Lower leg skin (tissue), 4 donors: ENCODE measurements at places on chromosomes 5 and 9. TPM values are rescaled to one million over a fixed set of nuclear protein-coding genes. Genes with fewer than 3 reads are reported as not detected.

GRCh38 chr9:90552317-90552716, 90.3 kb downstream of the DIRAS2 start:
- no peak for DNase-seq

GRCh38 chr5:38642189-38642911, 85.9 kb upstream of the LIFR start:
- no peak for DNase-seq

DNA sequence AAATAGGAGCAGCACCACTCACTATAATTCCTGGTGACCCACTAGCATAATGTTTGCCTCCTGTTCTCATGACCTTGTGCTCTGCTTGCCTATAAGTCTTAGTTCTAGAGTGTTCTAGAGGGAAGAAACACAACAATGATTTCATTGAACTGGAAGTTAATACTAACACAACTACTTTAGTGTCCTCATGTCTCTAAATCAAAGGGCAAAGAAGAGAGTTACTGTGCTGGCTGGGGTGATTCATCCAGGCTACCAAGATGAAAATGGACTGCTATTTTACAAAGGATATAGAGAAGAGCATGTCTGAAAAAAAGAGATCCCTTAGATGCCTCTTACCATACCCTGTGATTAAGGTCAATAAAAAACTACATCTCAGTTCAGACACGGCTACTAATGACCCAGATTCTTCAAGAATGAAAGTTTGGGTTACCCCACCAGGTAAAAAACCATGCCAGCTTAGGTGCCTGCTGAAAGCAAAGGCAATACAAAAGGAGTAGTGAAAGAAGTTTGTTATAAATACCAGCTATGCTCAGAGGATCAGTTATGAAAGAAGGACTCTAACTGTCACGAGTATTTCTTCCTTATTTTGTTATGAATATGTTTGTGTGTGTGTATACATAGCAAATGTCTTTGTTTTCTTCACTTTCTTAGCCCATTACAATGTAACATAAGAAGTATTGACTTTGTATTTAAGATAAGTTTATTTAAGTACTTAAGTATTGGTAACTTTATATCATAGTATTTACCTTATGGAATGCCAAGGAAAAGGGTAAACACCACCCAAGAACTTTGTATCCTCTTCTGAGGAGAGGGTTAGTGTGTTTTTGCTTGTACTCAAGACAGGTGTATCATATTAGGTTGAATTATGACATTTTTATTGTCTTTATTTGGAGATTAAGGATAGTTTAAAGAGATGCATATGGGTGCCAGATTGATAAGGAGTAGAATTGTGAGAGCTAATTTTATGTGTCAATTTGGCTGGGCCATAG, 314.1 kb upstream of the PTGER4 start:
- DNase-seq = no peak

DNA sequence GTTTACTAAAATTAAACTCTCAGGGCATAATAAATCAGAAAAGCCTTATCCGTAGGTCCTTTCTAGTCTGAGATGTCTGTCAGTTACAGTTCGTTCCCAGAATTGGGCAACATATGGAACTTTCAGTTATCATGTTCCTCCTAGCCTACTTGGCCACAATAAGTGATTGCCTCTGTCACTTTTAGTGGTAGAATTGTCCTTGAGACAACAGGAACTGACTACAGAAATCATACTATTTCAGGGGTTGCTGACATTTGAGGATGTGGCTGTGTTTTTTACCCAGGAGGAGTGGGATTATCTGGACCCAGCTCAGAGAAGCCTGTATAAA, 956 bp downstream of the ZNF189 start:
- no peak for DNase-seq

DNA sequence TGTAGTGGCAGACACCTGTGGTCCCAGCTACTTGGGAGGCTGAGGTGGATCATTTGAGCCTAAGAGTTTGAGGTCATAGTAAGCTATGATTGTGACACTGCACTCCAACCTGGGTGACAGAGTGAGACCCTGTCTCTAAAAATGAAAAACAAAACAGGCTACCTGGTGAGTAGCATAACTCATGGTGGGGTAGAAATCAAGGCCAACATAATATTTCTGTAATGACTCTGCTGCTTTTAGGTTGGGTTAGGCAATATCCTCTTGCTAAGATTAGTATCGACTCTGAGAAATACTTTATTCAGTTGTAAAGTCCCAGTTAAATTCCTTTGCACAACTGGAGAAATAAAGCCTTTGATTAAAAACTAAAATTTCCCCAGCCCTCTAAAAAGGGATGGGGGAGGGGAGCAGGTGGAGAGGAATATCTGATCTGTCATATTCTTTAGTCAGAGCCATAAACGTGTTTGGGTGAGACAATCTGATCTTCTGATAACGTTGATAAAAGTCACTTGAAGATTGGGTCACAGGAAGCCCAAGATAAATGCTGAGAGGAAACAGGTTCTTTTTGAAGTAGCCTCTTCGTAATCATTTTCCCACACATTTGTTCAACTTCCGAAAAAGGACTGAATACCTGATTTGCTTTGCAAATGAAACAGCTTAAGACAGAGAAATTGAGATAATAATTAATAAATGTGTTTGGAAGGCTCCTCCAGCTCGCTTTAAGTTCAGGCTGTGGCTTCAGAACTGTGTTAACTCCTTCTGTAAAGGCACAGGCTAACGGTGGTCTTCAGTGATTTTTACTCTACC, 14.9 kb downstream of the IL4 start:
- no peak for DNase-seq

DNA sequence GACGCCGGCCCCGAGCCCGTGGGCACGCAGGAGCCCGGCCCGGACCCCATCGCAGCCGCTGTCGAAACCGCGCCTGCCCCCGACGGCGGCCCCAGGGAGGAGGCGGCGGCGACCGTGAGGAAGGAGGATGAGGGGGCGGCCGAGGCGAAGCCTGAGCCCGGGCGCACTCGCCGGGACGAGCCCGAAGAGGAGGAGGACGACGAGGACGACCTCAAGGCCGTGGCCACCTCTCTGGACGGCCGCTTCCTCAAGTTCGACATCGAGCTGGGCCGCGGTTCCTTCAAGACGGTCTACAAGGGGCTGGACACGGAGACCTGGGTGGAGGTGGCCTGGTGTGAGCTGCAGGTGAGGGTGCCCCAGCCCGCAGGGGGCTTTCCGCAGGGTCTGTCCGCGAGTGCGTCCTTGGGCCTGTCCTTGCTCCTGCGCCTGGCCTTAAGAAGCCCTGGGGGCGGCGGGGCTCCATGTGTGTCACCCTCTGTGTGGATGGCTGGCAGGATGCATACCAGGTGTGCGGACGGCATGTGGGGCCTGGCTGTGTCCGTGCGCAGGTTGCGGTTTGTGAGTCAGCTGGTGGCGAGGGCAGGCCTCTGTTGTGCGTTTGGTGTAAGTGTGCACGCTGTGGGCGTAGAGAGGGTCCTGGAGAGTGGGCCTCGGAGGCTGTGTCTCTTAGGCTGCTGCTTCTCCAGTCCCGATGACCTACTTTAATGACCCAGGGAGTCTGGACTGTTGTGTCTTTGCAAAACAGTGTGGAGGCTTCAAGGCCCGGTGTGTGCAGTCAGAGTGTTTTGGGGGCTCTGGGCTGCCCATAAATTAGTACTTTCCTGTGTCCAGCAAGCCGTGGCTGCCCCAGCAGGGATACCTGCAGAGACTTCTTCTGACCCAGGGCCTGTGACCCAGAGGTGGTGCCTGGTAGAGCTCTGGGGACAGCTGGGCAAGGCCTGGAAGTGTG, 1.6 kb downstream of the WNK2 start:
- DNase-seq = no peak

GRCh38 chr9:108297073-108297472, 558.7 kb downstream of the ACTL7B start:
- DNase-seq = peak; percentile 93

DNA sequence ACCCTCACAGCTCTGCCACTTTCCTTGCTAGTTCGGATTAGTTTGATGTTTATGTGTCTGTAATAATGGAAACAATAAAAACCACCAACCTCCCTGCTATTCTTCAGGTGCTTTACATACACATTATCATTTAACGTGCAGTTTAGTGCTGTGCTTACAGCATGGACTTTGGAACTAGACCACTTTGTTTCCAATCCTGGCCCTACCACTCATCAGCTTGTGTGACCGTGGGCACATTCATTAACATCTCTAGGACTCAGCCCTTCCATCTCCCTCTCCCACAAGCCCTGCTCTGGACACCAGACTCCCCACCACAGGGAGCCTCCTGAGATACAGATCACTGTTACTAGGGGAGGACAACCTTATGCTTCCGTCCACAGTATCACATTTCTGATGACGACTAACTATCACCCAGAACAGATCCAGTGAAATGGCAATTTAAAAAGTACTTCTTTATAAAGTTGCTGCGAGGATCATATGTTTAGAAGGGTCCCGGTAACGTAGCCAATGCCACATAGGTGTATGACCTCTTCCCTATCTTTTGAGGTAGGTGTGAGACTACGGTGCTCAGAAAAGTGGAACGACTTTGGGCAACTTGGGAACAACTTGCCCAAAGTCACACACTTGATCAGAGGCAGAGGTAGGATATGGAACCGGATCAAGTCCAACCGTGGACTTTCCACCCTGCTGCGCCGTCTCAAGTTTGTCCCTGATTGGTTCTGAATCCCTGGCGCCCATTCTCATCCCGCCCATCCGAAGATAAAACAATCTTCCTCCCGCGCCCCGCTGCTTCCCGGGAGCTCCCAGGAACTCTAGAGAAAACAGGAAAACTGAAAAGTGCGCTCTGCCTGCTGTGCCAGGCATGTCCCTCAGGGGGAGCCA, 132.4 kb upstream of the NIPBL start:
- peak; percentile 43 for DNase-seq

DNA sequence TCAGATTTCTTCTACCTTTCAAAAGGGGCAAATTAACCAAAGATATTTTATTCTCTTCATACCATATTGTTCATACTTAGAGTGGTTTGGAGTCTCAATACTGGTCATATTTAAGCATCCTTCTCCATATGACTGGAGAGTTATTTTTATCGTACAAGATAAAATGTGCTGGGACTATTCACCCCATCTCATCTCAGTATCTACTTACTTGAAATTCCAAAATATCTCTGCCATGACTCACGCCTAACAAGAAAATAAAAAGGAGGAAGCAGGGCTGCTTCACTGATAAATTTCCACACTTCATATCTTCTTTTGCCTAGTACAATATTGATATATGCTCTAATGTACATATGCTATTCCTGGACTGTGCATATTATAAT, 277.9 kb upstream of the CDH9 start:
- no peak for DNase-seq

DNA sequence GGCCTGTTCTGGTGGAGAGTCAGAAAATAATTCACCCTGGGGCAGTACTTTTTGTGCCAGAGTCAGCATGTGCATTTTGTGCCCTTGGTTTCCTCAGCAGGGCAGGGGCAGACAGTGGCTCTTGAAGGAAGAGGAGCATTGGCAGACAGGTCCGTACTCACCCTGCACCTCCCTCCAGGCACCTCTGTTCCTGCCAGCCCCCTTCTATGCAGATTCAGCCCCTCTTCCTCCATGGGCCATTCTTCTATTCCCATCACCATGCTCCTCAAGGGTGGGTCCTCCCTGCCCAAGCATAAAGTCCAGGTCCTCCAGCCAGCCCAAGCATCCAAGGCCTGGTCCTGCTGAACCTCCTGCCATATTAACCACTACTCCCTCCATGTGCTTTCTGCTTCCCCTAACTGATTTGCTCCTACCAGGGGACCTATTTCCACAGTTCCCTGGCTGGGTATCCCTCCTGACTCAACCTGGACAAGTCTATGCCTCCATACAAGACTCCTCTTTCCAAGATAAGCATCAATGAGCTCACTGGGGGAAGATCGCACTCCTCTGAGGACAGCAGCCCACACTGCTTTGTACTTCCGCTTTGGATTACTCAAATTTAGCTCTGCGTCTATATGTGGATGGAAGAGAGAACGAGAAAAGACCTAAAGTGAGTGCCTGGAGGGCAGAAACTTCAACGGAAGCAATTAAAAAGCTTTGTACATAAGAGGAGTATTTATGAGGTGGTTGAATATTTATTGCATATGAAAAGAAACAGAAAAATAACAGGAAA, 9.3 kb upstream of the ACSL6 start:
- DNase-seq = no peak

- no peak for DNase-seq
Observed at GRCh38 chr9:123364241-123364824, 8.3 kb downstream of the CRB2 start.

GRCh38 chr9:97529363-97530076, 28.1 kb downstream of the TMOD1 start:
- no peak for DNase-seq

GRCh38 chr5:134568337-134568700, 42.8 kb downstream of the JADE2 start:
- no peak for DNase-seq

- no peak for DNase-seq
Observed at GRCh38 chr5:134509308-134510040, 16.0 kb upstream of the JADE2 start.

GRCh38 chr5:607541-608428, 4.4 kb upstream of the CEP72 start:
- DNase-seq = no peak

DNA sequence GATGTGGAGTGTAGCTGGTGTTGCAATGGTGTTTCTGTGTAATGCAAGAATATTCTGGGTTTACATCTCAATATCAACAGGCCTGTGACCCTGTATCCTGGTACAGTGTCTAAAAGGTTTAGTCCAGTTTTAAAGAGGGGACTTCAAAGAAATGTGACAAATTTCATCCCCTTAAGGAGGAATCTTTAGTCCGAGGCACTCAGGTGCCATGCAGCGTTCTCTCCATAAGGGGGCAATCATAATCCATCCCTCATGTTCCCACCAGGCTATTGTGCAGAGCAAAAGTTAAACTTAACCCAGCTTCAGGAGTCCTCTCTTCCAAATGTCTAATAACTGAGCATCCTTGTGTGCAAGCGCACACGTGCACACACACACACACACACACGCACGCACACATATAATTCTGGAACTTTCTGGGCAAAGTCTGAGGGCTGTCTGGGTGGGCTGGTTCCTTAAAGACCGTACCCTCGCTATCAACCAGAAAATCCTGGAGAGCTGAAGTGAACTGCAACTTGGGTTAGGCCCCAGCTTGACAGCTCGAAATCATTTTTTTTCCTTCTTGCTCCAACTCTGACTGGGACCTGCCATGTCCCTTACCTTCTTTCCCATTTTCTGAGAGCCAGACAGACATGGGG, 46.0 kb downstream of the CRB2 start:
- DNase-seq = no peak

GRCh38 chr9:91033797-91034196, 232.2 kb downstream of the SYK start:
- no peak for DNase-seq

GRCh38 chr9:125317704-125318103, 56.1 kb downstream of the GAPVD1 start:
- no peak for DNase-seq

Gene TAF11L10
- not detected for total RNA-seq

Gene TSPAN17
- 14.9 TPM for total RNA-seq

Gene SPOCK1
- 21.5 TPM for total RNA-seq

Gene IFNA13
- not detected for total RNA-seq

Gene CLTB
- total RNA-seq = 959 TPM

Gene LECT2
- not detected for total RNA-seq

Gene SHB
- total RNA-seq = 35.1 TPM

Gene NIM1K
- 0.44 TPM for total RNA-seq

Gene IQGAP2
- 16.6 TPM for total RNA-seq

Gene C5orf63
- total RNA-seq = 1.5 TPM

Gene DBH
- total RNA-seq = not detected
